ENCODE measurements at places on chromosomes 2 and 18.

DNA sequence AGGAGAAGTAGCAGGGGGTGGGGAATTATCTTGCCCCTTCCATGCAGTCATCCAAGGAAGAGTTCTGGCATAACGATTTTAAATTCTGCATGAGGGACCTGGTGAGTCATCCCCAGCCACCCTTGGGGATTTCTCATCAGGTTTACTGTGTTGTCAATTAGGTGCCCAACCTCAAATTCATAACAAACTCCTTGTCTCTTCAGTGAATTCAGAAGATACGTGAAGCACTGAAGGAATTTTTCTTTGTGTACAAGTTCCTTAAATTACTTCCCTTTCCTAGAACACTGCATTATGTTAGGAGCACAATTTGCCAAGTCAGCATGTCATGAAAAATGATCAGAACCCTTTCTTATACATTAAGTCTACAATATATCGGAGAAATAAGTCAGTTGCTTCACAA, 70.8 kb upstream of the NOSTRIN start:
- DNase-seq = no peak

GRCh38 chr2:7016601-7017211, 99.5 kb downstream of the RNF144A start:
- DNase-seq = no peak

DNA sequence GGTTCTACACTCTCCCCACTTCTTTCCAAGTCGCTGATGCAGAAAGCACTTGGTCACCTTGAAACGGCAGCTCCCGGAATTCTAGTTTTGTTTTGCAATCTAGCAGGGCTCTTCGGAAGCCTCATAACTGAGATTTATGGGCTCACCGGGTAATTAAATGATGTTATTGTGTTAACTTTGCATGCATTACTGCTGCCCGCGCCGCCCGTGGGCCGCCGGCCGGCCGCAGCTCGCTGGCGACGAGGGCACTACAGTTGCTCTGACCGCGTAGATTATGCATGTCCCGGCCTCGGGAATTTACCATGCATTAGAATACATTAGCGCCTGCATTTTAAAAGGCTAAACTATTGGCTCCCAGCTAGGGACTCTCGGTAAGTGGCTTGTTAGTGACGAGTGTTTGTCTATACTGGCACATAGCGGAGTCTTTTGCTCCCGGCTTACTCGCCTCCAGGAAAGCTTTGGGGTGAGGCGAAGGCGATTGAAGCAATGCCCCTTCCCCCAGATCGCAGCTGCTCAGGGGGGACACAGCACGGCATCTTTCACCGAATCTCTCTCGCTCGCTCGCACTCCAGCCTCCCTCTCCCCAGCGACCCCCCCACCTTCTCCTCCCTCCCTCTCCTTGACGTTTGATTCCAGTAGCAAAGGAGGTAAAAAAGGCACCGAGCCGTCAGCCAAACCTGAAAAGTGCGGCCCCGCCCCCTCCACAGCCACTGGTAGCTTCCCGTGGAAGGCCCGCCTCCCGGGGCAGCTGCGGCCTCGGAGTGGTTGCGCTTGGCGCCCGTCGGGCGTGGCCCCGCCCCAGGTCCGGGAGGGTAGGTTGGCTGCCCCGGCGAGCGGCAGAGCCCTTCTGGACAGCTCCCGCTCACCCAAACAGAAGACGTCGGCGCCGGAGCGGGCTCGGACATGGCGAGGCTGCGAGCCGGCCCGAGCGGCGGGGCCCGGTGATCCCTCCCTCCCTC, at the start of gene ONECUT2:
ONECUT2 (plus strand) TSS at position 839 of the 959 bp plus-strand sequence. CDS start 343 bp downstream, outside the sequence.
- DNase-seq = peak; percentile 55

DNA sequence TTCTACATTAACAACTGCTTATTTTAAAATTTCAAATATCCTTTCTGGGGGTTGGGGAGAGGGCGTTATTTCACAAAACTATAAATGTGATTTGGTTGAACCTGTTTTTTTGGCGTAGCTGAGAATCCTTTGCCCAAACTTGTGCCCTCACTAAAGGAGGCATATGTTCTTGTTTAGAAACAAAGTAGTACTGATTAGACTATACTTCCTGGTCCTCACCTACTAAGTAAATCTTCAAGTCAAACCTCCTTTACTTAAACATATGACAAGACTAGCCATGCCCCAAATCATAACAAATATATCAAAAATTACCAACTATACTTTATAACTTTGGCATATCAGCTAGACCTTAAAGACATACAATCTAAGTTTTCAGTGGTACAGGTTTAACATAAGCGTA, 5.8 kb downstream of the EIF2AK3 start:
- DNase-seq = no peak

DNA sequence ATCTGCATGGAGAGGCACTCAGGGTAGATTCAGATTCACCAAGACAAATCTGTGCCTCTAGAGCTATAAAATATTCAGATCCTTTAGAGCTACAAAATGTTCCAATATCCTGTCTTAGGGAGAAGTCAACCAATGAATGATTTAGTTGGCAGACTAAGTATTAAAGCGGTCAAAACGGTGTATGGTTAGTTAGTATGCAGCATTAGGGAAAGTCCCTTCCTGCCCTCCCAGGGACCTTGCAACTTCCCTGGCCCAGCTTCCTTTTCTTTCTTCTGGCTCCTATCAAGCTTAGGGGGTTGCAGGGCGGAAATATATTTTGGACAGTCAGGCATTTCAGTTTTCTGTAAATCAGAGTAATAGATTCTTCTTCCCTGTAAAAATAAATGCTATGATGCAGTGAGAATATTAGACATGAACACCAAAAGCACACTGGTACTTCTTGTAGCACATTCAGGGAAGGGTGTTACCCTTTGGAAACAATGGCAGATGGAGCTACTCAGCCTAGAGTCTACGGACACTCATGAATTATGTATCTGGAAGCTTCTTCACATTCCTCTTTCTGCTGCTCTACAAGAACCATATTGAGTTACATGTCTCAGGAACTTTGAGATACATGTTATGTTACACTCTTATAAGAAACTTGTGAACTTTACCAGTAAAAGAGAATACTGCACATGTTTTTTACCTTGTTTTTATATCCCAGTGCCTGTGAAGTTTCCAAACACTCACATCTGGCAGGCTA, 45.7 kb downstream of the CCDC93 start:
- no peak for DNase-seq

DNA sequence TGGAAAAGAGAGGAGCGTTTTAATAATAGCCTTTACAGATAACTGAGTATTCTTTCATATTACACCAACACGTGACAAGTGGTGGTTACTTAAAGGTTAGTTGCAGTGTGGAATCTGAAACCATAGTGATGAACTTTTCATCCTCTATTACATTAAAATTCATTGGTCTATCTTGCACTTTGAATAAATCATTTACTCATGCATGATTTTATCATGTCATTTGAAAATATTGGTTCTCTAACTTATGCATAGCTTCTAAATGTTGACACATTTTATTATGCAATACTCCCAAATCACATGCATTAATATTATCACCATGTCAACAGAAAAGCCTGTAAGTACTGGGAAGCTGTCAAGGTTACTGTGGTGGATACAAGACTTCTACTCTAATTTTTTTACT, 1432.2 kb downstream of the LRP1B start:
- DNase-seq = no peak

DNA sequence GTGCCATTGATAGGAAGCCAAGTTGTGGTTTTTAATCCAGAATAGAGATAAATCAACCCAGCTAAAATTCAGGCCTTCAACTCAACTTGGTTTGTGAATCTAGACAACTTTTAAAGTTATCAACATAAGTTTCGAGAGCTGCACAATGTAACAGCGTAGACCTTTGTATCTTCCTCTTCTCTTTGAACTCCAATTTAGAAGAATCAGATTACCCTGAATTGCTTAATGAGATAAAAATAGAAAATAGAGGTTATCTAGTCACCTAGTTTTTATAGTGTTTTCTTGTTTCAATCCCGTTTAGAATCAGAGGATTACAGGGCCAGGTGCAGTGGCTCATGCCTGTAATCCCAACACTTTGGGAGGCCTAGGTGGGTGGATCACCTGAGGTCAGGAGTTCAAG, 12.3 kb downstream of the MOGAT1 start:
- DNase-seq = no peak
